Hematopoietic multipotent progenitor cell treated with erythropoietin and hydrocortisone succinate and interleukin-3 and kit ligand, for 8 days (in vitro differentiated cells): ENCODE measurements at places on chromosomes 6 and 20.

GRCh38 chr6:131749023-131749422 is 38.2 kb upstream of the CTAGE9 start:
- no peak for DNase-seq

DNA sequence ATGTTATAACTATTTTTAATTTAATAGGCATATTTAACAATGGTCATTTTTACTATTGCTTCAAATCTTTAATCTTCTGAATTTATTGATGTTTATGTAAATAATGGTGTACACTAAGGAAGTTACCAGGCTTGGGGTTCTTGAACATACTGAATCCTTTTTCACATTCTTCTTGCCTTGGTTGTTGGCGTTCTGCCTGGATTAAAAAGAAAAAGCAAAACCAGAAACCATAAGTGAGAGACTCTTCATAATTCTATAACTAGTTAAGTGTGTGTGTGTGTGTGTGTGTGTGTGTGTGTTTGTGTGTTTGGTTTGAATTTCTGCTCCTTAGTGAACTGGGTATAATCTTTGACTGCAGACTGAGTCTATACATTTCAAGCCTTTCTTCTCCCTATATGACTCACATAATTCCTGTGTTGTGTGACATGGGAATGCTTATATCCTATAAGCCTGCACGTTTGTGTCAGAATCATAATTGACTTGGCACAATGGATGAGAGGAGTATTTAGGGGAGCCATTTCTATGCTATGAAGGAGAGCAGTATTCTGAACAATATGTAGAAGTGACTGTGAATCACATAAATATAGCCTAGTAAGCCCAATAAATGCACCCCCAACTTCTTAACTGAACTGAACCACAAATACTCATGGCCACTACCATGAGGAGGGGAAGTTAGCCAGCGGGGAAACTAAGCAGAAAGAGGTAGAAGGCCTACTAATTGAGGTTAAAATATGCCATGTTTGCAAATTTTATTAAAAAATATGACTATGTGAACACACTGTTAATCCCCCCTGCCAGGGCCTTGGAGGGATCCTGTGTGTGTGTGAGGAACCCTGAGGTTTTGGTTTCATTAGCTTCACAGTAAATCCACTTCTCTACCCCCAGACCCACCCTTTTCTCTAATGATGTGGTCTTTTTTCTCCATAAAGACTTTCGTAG is 425.5 kb downstream of the BCKDHB start:
- no peak for DNase-seq

DNA sequence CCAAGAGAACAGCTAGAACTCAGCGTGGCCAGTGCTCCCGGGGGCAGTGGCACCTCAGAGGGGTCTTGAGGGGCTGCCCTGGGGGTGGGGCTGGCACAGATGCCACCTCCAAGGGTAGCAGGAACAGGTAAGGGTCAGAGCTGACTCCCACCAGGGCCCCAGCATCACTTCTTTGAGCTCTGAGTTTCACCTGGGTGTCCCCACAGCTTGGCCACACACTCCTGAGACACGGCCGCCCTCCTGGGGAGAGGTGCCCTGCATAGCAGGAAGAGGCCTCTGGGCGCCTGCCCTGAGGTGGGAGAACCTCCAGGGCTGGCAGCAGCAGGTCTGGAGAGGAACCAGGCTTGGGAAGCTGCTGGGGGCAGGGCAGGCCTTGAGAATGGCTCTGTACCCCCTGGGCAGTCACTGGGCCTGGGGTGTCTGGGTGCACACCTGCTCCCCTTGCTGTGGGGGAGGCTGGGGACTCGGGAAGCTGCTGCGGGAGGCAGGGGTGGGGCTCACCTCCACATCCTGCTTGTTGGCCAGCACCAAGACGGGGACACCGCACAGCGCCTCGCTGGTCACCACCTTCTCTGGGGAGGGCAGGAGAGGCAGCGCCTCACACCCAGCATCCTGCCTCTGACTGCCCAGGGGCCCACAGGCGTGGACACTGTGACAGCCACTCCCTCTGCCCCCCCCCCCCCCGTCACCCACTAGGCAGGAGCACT is 5.0 kb downstream of the TNFRSF6B start:
- DNase-seq = no peak

DNA sequence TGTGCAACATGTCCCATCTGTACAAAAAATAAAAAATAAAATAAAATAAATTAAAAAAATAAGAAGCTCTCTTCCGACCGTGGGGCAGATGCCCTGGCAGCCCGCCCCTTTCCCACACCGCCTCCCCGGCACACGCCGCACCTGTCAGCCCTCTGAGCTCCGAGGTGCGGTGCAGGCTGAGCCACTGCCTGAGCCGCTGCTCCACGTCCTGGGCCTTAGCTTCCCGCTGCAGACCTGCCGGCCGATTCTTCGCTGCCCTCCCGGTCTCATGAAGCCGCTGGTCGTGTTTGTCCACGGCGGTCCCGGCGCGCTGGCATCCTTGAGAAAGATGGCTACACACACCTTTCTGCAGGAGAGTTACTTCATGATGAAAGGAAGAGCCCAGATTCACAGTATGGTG is 10.7 kb upstream of the CLPSL2 start:
- no peak for DNase-seq
